ENCODE measurements at places on chromosomes 12 and 14. TPM values are rescaled to one million over a fixed set of nuclear protein-coding genes. Genes with fewer than 3 reads are reported as not detected.

The KRT6C gene
- total RNA-seq: not detected

The CPNE6 gene
- total RNA-seq: not detected

The SLC16A7 gene
- total RNA-seq: 4.3 TPM

The KCNH3 gene
- total RNA-seq: 0.54 TPM

The PLEKHG7 gene
- total RNA-seq: not detected

The RHNO1 gene
- 22.4 TPM for total RNA-seq

The KCNMB4 gene
- total RNA-seq: 9.2 TPM

The NEUROD4 gene
- total RNA-seq: not detected

The NFATC4 gene
- 41.9 TPM for total RNA-seq

The GAS2L3 gene
- total RNA-seq: 5.2 TPM

The YARS2 gene
- total RNA-seq: 20.6 TPM

The GATC gene
- 15.5 TPM for total RNA-seq

The TAC3 gene
- not detected for total RNA-seq

The B3GNT4 gene
- 2.5 TPM for total RNA-seq

The GPR162 gene
- total RNA-seq: 7.0 TPM

The RNASE1 gene
- total RNA-seq: 3.4 TPM

The KRT78 gene
- not detected for total RNA-seq

The VRTN gene
- not detected for total RNA-seq

The MUCL1 gene
- not detected for total RNA-seq

The TSPAN19 gene
- total RNA-seq: not detected

The EMP1 gene
- total RNA-seq: 646 TPM

The KITLG gene
- total RNA-seq: 19.8 TPM

The TMEM119 gene
- total RNA-seq: 1.3 TPM

The KRT7 gene
- total RNA-seq: 85.9 TPM

The ATL1 gene
- 0.81 TPM for total RNA-seq

The EML5 gene
- not detected for total RNA-seq

The MANSC4 gene
- total RNA-seq: not detected

The CCDC92 gene
- 11.7 TPM for total RNA-seq

The SIRT4 gene
- 1.1 TPM for total RNA-seq

The CCDC196 gene
- total RNA-seq: not detected

The KRT74 gene
- total RNA-seq: not detected

The GPR84 gene
- not detected for total RNA-seq

The MGP gene
- 259 TPM for total RNA-seq

The NAV3 gene
- total RNA-seq: 29.2 TPM

The SLC39A5 gene
- not detected for total RNA-seq

The AKAP3 gene
- total RNA-seq: 0.18 TPM

The ESPL1 gene
- total RNA-seq: 4.7 TPM

The ERBB3 gene
- not detected for total RNA-seq

The PZP gene
- total RNA-seq: not detected

The KERA gene
- not detected for total RNA-seq

The PMCH gene
- total RNA-seq: not detected

The LUM gene
- total RNA-seq: 209 TPM

The GALNT16 gene
- total RNA-seq: 1.4 TPM

The PRB2 gene
- not detected for total RNA-seq

The C12orf75 gene
- 47.3 TPM for total RNA-seq

The CEBPE gene
- total RNA-seq: not detected

The RIPK3 gene
- total RNA-seq: 0.36 TPM

The BCL7A gene
- total RNA-seq: 1.3 TPM

The PTPN6 gene
- total RNA-seq: under 0.01 TPM

The CLEC9A gene
- not detected for total RNA-seq

The RNASE13 gene
- total RNA-seq: not detected

The ABCD4 gene
- 39.5 TPM for total RNA-seq

The NFE2 gene
- 1.6 TPM for total RNA-seq
